ENCODE measurements at places on chromosomes 1 and 21.

- no peak for DNase-seq
Observed at GRCh38 chr1:228008391-228009115, 1.8 kb downstream of the WNT3A start.

GRCh38 chr1:81007024-81007423 is 793.7 kb upstream of the ADGRL2 start:
- no peak for DNase-seq

DNA sequence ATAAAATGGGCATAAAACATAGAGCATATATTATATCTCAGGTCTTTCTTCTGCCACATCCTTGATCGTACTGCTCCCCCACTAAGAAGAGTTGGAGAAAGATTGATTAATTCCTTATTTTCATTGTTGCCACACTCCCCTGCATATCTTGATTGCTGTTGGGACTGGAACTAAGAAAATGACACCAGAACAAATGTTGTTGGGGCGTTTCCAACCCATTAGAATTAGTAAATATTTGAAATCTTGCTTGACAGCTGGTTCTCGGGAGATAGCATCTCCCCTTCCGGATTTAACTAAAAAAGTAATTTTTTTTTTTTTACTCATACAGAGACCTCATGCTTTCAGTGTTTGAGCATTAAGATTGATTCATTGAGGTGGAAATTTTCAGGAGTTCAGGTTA is 493.0 kb upstream of the PLXNA2 start:
- no peak for DNase-seq

DNA sequence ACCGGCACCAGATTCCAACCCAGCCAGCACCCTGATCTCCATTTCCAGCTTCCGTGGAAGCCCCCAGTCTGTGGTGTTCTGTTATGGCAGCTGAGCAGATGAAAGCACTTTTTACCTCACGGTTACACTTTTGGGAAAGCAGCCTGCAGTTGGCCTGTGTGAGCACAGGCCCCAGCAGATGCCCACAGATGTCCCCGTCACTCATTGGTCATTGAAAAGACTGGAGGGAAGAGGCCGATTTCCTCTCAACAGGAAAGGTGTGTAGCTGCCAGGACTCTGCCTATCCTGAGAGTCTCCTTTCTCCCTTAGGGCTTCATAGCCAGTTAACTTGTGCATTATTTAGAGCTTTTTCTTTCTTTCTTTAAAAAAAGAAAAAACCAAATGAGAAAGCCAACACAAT is 123.0 kb downstream of the PCBP3 start:
- no peak for DNase-seq

DNA sequence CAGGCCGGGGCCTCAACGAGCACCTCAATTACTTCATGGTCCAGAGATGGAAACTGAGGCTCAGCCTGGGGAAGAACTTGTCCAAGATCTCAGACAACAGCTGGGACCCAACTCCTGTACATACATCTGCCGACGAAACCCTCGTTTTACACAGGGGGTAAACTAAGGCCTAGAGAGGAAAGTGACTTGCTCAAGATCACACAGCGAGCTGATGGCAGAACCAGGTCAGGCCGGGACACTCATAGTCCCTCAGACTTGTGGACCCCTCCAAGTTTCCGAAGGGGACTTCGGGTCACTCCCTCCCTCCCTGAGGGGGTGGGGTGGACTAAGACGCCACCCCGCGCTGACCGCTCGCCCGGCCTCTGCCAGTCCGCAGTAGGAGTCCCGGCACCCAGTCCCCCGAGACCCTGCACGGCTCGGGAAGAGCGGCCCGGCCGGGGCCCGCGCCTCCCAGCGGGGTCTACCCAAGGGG is 430 bp downstream of the WASF2 start:
- DNase-seq: no peak
